ENCODE measurements at places on chromosomes 2 and 18. TPM values are rescaled to one million over a fixed set of nuclear protein-coding genes. Genes with fewer than 3 reads are reported as not detected.

The PJVK gene
- polyA plus RNA-seq = 7.2 TPM

The KCNJ3 gene
- 0.80 TPM for polyA plus RNA-seq

The MZT2B gene
- not detected for polyA plus RNA-seq

The UNC80 gene
- polyA plus RNA-seq = 1.9 TPM

The DUSP19 gene
- 2.9 TPM for polyA plus RNA-seq

The PASK gene
- polyA plus RNA-seq = 20.1 TPM

The UXS1 gene
- 37.7 TPM for polyA plus RNA-seq

The IL18R1 gene
- polyA plus RNA-seq = 1.2 TPM

The RESP18 gene
- not detected for polyA plus RNA-seq

The DQX1 gene
- not detected for polyA plus RNA-seq

The GTF2A1L gene
- polyA plus RNA-seq = not detected

The FNDC4 gene
- 7.5 TPM for polyA plus RNA-seq

The LIMS4 gene
- polyA plus RNA-seq = 5.3 TPM

The MARCHF4 gene
- 0.15 TPM for polyA plus RNA-seq

The NIF3L1 gene
- polyA plus RNA-seq = 23.6 TPM

The ITPRID2 gene
- polyA plus RNA-seq = 59.3 TPM
